ENCODE measurements at places on chromosomes 4 and X. TPM values are rescaled to one million over a fixed set of nuclear protein-coding genes. Genes with fewer than 3 reads are reported as not detected.

TMA16 gene
- 36.2 TPM for total RNA-seq

BEX1 gene
- total RNA-seq = 179 TPM

ARHGAP6 gene
- 45.0 TPM for total RNA-seq

TBX22 gene
- total RNA-seq = not detected

SHROOM4 gene
- total RNA-seq = 1.8 TPM

ADGRL3 gene
- 8.0 TPM for total RNA-seq

- no peak overlapping the region for H3K27ac ChIP-seq
- H3K36me3 ChIP-seq = no peaks in the 10 kb centered on the region
- DNase-seq = no peak
- H3K4me3 ChIP-seq = no peak overlapping the region
- no peaks in the 10 kb centered on the region for H3K4me1 ChIP-seq
These were observed 618.6 kb downstream of the TLL1 start for GRCh38 chr4:166491635-166492034.

DNA sequence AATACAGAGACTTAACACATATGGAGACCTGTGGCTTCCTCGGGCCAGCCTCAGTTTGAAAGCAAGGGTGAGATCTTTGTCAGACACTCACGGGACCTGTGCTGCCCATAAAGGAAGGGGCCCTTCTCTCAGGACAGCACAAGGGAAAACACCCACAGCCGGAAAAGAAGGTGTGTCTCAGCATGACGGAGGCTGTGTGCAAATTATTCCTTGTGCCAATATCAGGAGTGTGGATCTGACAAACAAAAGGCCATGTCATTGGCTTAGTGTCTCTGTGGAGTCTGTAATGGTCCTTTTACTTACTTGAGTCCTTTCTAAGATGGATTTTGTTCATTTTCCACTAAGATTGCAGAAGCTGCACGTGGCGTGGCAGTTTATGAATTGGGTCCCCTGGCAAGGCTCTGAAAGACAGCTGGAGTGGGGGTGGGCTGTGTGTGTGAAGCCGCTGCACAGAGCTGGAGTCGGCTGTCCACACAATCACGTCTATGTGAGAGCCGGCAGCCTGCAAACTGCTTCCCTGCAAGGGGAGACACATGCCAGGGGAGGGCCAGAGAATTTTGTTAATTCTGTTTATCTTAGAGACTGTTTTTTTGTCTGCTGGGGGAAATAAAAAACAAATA, 1.9 kb downstream of the ENPP6 start:
- H3K36me3 ChIP-seq = no peaks in the 10 kb centered on the region
- no peak overlapping the region for H3K4me3 ChIP-seq
- no peaks in the 10 kb centered on the region for H3K27me3 ChIP-seq
- H3K27ac ChIP-seq = no peak overlapping the region
- peak; percentile 35 for DNase-seq

GRCh38 chr4:1451752-1452122, 45.5 kb upstream of the NKX1-1 start:
- DNase-seq = no peak
- no peaks in the 10 kb centered on the region for H3K27me3 ChIP-seq
- H3K4me1 ChIP-seq = no peaks in the 10 kb centered on the region
- H3K36me3 ChIP-seq = no peaks in the 10 kb centered on the region

GRCh38 chrX:65574356-65574755, 39.8 kb upstream of the LAS1L start:
- H3K36me3 ChIP-seq = no peaks in the 10 kb centered on the region
- H3K27ac ChIP-seq = no peak overlapping the region
- no peaks in the 10 kb centered on the region for H3K4me1 ChIP-seq
- DNase-seq = no peak
- H3K27me3 ChIP-seq = no peaks in the 10 kb centered on the region

DNA sequence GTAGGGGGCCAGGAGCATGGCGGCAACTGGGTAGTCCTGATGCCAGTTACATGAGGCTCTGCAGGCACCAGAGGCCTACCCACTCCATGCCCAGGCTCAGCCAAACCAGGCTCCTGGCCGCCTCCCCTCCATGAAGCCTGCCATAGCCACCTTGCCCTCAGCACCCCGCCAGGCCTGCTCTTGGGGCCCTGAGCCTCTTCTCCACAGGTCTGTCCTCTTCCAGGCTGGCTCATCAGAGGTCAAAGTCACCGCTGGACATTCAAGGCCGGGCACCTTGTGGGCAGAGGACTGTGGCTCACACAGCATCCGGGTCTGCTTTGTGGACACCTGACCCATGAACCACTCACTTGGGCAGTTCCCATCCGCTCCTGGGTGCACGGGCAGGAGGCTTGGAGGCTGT, 60.0 kb upstream of the AFAP1 start:
- no peak overlapping the region for H3K27ac ChIP-seq
- H3K4me3 ChIP-seq = no peak overlapping the region
- H3K36me3 ChIP-seq = no peaks in the 10 kb centered on the region
- no peaks in the 10 kb centered on the region for H3K27me3 ChIP-seq
- peaks cover 4% of the 10 kb centered on the region for H3K4me1 ChIP-seq

- DNase-seq = no peak
- no peak overlapping the region for H3K27ac ChIP-seq
- no peaks in the 10 kb centered on the region for H3K36me3 ChIP-seq
- H3K4me1 ChIP-seq = peaks cover 2% of the 10 kb centered on the region
- no peaks in the 10 kb centered on the region for H3K27me3 ChIP-seq
- H3K4me3 ChIP-seq = no peak overlapping the region
These were observed 268.4 kb downstream of the DCTD start for GRCh38 chr4:182648766-182649165.

GRCh38 chr4:84494531-84494930, 4.6 kb downstream of the NKX6-1 start:
- peaks cover 6% of the 10 kb centered on the region for H3K4me1 ChIP-seq
- peaks cover 100% of the 10 kb centered on the region for H3K27me3 ChIP-seq
- no peaks in the 10 kb centered on the region for H3K36me3 ChIP-seq

GRCh38 chrX:151176231-151176750, at the start of gene GPR50:
TSS of gene GPR50 (plus strand) at chrX:151176584. CDS start at chrX:151176722, 138 bp downstream.
- no peaks in the 10 kb centered on the region for H3K36me3 ChIP-seq
- peak within 1 kb of the TSS; percentile 36 for H3K4me3 ChIP-seq
- peaks cover 98% of the 10 kb centered on the region for H3K27me3 ChIP-seq
- no peak for DNase-seq

- peaks cover 72% of the 10 kb centered on the region for H3K27me3 ChIP-seq
- no peak for DNase-seq
- no peak overlapping the region for H3K4me3 ChIP-seq
- no peaks in the 10 kb centered on the region for H3K4me1 ChIP-seq
These were observed 1226.5 kb downstream of the C4orf33 start for GRCh38 chr4:130322439-130322838.

DNA sequence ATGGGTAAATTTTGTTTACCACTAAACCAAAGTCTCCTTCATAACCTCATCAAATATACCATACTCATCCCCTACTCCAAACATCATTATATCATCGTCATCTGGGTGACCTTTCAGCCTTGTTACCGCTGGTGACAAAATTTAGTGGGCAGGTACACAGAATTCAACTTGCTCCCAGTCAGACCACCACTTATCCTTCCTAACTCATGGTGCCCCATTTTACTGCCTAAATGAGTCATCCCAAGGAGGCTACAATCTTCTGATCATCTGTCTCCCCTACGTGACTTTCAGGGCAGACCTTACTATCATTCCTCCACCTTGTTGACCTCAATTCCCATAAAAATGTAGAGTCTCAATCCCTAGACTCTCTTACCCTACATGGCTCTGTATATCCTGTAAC, 49.6 kb downstream of the DCHS2 start:
- H3K4me1 ChIP-seq = peaks cover 8% of the 10 kb centered on the region
- H3K27me3 ChIP-seq = peaks cover 5% of the 10 kb centered on the region
- DNase-seq = no peak
- no peaks in the 10 kb centered on the region for H3K36me3 ChIP-seq
- no peak overlapping the region for H3K4me3 ChIP-seq

GRCh38 chrX:40444133-40444532, 136.6 kb upstream of the ATP6AP2 start:
- no peak overlapping the region for H3K4me3 ChIP-seq
- no peak overlapping the region for H3K27ac ChIP-seq
- no peaks in the 10 kb centered on the region for H3K27me3 ChIP-seq
- no peaks in the 10 kb centered on the region for H3K36me3 ChIP-seq
- H3K4me1 ChIP-seq = no peaks in the 10 kb centered on the region
- no peak for DNase-seq

- no peak for DNase-seq
- H3K36me3 ChIP-seq = no peaks in the 10 kb centered on the region
- H3K27ac ChIP-seq = no peak overlapping the region
- no peaks in the 10 kb centered on the region for H3K27me3 ChIP-seq
- no peak overlapping the region for H3K4me3 ChIP-seq
- H3K4me1 ChIP-seq = no peaks in the 10 kb centered on the region
These were observed 17.7 kb downstream of the IQSEC2 start for GRCh38 chrX:53263597-53264094.

DNA sequence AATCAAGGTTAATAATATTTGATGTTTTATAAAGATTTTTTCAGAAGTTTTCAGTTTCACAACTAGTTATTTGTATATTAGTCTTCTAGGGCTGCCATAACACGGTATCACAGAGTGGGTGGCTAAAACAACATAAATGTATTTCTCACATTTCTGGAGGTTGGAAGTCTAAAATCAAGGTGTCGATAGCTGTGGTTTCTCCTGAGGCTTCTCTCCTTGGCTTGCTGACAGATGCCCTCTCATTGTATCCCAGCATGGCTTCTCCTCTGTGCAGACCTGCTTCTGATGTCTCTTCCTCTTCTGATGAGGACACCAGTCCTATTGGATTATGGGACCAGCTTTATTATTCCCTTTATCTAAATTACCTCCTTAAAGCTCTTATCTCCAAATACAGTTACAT, 1456.6 kb downstream of the STIM2 start:
- no peak overlapping the region for H3K27ac ChIP-seq
- H3K4me1 ChIP-seq = no peaks in the 10 kb centered on the region

- no peaks in the 10 kb centered on the region for H3K36me3 ChIP-seq
- H3K4me3 ChIP-seq = no peak overlapping the region
- H3K27ac ChIP-seq = no peak overlapping the region
- no peaks in the 10 kb centered on the region for H3K4me1 ChIP-seq
- no peaks in the 10 kb centered on the region for H3K27me3 ChIP-seq
These were observed 83.6 kb upstream of the CAMK2D start for GRCh38 chr4:113845138-113845537.

DNA sequence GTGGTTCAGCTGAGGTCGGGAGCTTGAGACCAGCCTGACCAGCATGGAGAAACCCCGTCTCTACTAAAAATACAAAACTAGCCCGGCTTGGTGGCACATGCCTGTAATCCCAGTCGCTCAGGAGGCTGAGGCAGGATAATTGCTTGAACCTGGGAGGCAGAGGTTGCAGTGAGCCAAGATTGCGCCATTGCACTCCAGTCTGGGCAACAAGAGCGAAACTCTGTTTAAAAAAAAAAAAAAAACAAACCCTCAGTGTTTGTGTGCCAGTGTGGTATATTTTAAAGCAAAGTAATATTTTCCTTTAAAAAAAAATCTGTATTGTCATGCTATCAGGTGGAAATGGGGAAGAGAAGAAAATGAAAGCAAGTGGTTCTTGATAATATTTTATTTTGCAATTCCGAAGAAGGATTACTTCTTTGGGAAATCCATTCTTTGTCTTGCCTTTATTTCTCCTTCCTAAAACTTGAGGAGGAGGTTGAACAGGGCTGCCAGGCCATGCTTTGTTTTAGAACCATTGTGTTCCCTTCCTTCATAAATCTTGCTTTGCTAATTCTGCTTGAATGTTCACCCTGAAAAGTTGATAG, 14.4 kb downstream of the ALG13 start:
- DNase-seq = no peak
- H3K27me3 ChIP-seq = no peaks in the 10 kb centered on the region
- H3K4me3 ChIP-seq = no peak overlapping the region
- H3K36me3 ChIP-seq = no peaks in the 10 kb centered on the region
- no peaks in the 10 kb centered on the region for H3K4me1 ChIP-seq
- no peak overlapping the region for H3K27ac ChIP-seq

- H3K27me3 ChIP-seq = no peaks in the 10 kb centered on the region
- no peak for DNase-seq
- H3K36me3 ChIP-seq = peaks cover 50% of the 10 kb centered on the region
- H3K4me1 ChIP-seq = no peaks in the 10 kb centered on the region
- no peak overlapping the region for H3K27ac ChIP-seq
These were observed 37.7 kb upstream of the MTNR1A start for GRCh38 chr4:186592966-186593586.

DNA sequence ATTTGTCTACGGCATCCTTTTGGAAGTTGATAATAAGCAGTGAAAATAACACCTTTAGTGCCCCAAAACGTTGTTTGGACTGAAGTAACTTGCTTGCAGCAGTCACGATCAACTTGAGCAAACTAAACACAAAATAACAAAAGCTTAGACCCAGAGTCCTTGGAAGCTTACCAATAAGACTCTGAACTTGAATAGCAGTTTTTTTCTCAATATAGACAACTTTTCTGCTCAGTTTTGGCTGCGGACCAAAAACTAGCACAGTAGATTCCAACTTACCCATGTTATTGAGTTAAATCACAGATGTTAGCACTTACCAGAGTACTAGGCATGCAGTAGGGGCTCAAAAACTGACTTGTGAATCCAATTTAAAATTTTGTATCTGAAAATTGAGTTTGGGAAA, 746.9 kb downstream of the PCDH19 start:
- no peaks in the 10 kb centered on the region for H3K36me3 ChIP-seq
- no peaks in the 10 kb centered on the region for H3K27me3 ChIP-seq
- DNase-seq = no peak
- no peak overlapping the region for H3K4me3 ChIP-seq

- no peak overlapping the region for H3K27ac ChIP-seq
- H3K27me3 ChIP-seq = no peaks in the 10 kb centered on the region
- no peaks in the 10 kb centered on the region for H3K4me1 ChIP-seq
- no peaks in the 10 kb centered on the region for H3K36me3 ChIP-seq
- DNase-seq = peak; percentile 46
- H3K4me3 ChIP-seq = no peak overlapping the region
These were observed 116.8 kb upstream of the SHISA3 start for GRCh38 chr4:42280327-42281095.

DNA sequence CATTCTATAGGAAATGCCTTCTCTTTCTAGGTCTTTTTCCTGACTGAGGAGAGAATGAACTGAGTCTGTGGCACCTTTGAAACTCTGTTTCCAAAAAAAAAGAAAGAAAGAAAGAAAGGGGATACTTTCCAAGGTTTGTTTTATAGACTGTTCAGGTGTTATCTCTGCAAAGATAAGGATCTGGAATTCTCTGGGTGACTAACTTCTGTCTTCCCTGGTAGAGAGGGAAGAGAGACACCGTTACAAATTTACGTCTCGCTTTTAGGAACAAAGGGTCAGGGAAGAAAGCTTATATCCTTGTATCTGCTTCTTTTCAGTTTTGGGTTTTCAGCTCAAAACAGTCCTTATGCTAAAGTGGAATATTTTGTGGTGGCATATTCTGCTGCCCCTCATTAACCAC, 314.1 kb downstream of the RAPGEF2 start:
- no peak for DNase-seq
- H3K4me1 ChIP-seq = no peaks in the 10 kb centered on the region
- H3K36me3 ChIP-seq = no peaks in the 10 kb centered on the region
- H3K4me3 ChIP-seq = no peak overlapping the region
- no peaks in the 10 kb centered on the region for H3K27me3 ChIP-seq
